ENCODE measurements at places on chromosomes 5 and 9.

DNA sequence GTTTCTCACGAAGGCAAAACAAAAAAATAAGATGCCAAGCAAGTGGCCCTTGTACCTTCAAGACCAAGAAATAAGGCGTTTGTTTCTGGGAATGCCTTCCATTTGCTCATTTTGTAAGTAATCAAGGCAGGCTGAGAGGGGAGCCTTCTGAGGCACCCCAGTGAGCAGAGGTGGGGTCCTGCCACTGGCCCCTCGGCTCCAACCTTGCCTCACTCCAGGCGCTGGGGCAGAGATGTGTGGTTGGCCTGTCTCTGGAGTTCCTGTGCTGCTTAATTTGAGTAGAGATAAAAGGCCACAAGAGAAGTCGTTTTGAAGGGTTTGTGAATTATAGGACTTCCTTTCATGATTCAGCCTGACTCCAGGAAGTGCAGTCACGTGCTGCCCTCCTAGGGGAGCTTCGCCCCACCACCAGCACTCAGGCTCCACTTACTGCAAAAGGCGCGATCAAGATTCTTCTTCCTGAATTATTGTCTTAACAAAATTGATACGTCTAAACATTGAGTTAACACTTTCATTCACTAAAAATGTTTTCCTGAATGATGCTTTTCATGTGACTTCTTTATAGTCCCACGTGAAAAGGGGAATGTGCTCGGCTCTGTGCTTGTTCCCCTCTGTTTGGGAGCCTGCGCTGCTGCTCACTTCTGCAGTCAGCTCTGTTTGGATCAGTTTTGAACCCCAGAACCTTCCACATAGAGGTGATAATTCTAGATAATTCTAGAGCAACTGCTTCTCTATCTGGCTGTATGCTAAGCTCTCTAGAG is 13.7 kb downstream of the SYK start:
- DNase-seq = no peak

- DNase-seq = no peak
These were observed 9.4 kb upstream of the PRSS3 start for GRCh38 chr9:33785914-33786313.

GRCh38 chr9:79012561-79012960 is 559.2 kb upstream of the TLE4 start:
- no peak for DNase-seq

- DNase-seq = no peak
These were observed 48.2 kb upstream of the RPL26L1 start for GRCh38 chr5:172910828-172911627.

GRCh38 chr5:174073122-174073660 is 27.7 kb downstream of the NSG2 start:
- no peak for DNase-seq

DNA sequence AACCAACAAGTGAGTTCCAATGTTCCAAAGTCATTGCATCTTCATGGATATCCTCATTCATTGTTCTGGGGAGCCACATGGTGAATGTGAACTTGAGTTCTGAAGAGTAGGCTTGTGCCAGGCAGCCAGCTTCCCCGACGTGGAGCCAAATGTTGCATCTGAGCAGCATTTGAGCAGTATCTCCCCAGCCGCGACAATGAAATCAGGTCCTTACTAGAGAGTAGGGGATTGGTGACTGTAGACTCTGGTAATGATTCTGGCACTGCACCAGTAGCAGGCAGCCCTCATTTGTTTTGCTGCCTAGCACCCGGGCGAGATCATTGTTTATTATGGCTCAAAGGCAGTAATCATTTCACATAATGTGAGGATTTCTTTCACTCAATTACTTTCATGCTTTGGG is 451.4 kb upstream of the C9orf72 start:
- DNase-seq = no peak

GRCh38 chr9:125852386-125852785 is 105.2 kb downstream of the PBX3 start:
- DNase-seq = no peak

GRCh38 chr5:65927503-65928321 is 1.3 kb downstream of the ERBIN start:
- DNase-seq = no peak

- DNase-seq = peak; percentile 8
These were observed 327.4 kb downstream of the SH3GL2 start for GRCh38 chr9:17906176-17906840.

GRCh38 chr9:2771661-2772060 is 54.4 kb downstream of the KCNV2 start:
- no peak for DNase-seq

DNA sequence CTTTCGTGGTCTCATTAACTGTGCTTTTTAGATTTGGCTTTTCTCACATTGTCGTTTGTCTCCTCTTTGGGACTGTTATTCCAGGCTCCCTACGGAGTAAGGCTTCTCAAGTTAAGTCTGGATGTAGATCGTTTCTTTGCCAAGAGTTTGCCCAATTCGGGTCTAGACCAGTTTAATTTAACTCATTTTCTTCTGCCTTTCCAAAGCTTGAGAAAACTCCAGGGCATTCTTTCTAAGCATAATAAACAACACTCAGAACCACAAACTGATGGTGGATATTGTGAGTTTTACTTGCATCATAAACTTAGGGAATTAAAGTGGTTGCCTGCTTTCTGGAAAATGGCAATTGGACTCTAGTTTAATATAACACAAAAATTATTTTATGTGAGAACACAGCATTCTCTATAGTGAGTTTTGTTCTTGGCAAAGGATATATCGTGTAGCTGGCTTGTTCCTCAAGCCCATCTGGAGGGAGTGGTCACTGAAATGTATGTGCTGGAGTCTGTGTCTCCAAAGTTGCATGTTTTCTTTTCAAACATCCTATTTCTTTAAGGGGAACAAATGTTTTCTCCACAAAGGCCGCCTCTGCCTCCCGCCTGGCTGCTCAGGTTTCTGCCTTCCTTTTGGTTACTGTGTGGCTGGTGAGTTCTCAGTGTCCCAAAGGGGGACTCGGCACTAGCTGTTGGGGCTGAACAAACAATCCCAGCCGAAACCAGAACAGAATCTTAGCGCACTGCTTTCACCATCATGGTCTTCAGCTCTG is 211.3 kb upstream of the FBN2 start:
- DNase-seq = no peak

GRCh38 chr5:37859805-37860204 is 20.0 kb upstream of the GDNF start:
- DNase-seq = no peak

GRCh38 chr9:95313010-95313498 is 4.5 kb downstream of the FANCC start:
- DNase-seq = peak; percentile 98

DNA sequence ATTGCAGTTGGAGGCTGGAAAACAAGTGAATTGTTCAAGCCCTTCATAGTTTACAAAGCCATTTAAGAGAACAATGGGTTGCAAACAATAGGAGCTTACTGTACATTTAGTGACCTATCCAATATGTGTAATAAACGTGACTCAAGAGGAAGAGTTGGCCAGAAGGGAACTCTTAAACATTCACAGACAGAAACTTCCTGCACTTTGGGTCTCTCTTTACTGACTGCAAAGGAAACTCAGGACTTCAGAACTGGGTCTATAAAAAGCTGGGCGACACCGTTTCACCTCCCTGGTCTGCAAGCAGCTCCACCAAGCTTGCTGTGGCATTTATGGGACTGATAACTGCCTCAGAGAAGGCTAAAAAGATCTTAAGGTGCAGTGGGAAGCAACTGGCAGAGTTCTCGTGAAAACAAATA is 48.7 kb upstream of the SPATA31D4 start:
- no peak for DNase-seq

DNA sequence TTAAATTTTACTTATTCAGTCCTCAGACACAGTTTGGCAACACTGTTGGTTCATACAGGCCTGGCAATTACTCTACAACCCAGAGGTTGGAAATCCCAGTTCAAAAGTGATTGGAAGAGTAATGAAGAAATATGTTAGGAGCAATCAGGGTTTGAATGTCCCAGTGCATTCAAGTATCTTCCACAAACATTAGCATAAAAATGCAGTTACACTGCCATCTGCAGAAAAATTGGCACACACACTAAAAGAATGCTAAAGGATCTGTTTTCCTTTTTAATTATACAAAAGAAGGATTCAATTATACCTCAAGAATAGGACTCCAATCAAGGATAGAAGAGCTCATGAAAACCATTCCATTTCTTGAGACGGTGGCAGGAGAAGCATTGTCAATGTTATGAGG is 130.2 kb downstream of the DNAH5 start:
- DNase-seq = no peak

DNA sequence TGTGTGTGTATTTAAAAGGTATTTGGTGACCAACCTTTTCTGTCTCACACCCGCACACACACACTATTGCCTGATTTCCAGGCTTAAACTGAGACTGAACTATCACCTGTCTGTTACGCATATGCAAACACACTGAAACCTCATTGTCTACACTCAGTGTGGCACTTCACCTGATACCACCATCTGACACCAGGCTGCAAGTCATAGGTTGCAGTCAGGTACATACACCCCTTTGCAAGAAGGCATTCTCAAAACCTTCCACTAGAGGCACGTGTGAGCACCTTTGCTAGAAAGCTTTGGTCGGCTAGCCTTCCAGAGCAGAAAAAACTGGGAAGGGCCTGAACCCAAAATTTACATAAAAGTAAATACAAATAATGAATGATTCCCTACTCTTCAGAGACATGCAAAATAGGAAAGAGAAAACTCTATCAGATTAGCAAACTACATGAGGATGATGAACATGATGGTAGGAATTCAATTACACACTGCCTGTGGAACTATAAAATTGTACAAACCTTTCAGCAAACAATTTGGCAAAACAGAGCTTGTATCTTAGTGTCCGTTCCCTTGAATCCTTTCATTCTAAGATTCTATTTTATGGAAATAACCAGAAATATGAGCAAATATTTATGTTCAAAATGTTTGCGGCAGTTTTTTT is 5.9 kb upstream of the FOXD1 start:
- peak; percentile 51 for DNase-seq

DNA sequence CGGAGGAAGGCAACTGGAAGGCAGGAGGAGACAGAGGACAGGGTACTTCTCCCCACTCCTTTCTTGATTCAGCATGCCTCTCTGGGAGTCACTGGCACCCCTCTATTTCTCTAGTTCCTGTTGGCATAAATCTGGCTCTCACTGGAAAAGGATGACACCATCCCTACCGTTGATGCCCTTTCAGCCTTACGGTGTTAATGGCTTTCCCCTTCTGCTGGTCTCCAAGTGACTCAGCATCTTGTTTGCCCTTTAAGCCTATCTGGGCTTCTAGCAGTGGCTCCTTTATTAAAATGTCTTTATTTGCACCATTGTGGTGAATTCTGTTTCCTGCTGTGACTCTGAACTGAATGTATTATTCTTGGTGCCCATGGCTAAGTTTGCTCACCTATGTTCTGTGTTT is 227.3 kb upstream of the GLRA1 start:
- DNase-seq = no peak

DNA sequence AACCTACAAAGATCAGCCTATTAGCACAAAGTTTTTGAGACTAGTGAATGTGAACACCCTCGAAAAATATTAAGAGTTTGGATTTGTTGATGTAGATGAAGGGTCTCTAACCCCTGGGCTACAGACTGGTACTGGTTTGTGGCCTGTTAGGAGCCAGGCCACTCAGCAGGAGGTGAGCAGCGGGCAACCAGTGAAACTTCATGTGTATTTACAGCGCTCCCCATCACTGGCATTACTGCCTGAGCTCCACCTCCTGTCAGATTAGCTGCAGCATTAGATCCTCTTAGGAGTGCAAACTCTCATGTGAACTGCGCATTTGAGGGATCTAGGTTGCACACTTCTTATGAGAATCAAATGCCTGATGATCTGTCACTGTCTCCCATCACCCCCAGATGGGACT is 11.2 kb upstream of the PAM start:
- no peak for DNase-seq

DNA sequence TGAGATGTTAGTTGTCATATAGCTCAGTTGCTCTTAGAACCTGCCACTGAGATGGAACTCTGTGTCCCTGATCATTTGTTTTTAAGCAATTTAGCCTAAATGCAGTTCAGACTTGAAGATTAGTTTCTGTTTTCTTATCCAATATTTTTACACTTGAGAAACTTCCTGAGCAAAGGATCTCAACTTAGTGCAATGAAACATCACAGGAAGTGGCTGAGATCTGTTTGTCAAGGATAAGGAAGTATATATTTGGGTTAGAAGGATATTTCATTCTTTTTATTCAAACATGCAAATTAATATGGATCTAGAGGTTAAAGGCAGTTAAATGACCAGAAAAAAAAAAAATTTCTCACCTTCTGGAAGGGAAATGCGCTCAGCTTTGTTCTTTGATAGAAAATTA is 19.7 kb upstream of the F2R start:
- DNase-seq = no peak

GRCh38 chr9:114282104-114282485 is 40.8 kb upstream of the ORM1 start:
- no peak for DNase-seq

GRCh38 chr5:84384604-84385575 is at the start of gene EDIL3:
EDIL3 (minus strand) TSS chr5:84384880; CDS start chr5:84384374, 506 bp downstream.
- no peak for DNase-seq

GRCh38 chr5:147406636-147407035 is 103.2 kb downstream of the DPYSL3 start:
- no peak for DNase-seq
